Fibroblast of skin of left biceps (primary cell): ENCODE measurements at places on chromosomes 2 and 18.

- no peak for DNase-seq
Observed at GRCh38 chr2:111930875-111931274, 32.5 kb downstream of the MERTK start.

- no peak for DNase-seq
Observed at GRCh38 chr2:22807872-22808271, 577.1 kb upstream of the KLHL29 start.

DNA sequence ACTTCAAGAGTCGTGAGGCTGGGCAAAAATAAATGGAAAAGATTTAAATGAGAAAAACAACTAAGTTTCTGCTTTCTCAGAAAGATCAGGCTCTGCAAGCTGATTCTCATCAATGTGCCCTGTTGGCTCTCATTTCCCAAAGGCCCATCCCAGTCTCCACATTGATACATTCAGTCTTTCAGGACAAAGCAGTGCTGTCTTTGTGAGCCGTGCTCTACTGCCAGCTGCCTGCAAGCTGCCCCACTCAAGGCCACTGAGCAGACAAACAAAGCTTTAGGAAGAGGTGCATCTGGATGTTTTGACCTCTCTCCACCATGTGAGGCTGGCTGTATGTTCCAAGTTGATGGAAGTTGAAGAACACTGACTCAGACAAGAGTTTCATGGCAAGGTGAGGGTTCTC lies 48.8 kb downstream of the FSHR start:
- no peak for DNase-seq

- DNase-seq = no peak
Observed at GRCh38 chr2:216057688-216058193, 23.9 kb downstream of the PECR start.

DNA sequence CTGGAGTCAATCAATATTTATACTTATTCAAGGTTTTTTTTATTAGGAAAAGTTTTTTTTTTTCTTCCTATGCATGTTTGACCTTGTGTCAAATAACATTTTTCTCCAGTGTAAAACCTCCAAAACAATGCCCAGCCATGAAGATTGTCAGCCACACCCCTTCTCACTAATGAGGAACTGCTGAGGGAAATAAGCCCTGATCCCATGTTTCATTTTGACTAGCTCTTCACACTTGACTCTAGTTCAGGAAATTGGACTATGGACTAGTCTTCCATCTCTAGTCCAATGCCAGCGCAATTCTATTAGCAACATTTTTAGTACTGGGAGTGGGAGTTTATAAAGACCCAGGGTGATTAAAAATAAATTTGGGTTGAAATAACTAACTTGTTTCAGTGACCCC lies 275.6 kb upstream of the CXCR4 start:
- no peak for DNase-seq

DNA sequence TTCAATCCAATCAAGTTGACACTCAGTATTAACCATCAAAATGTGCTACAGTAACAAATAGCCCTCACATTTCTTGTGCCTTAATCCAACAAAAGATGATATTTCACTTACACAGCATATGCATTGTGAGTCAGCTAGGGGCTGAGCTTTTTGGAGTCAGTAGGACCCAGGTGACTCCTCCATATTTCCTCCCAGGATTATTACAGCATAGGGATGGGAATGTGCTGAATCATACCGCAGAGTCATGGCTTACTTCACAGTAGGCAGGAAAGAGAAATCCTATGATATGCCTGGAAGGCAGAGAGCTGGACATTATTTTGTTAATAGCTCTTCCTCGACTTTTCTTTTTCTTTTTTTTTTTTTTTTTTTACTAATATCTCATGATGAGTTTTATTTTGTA lies 153.3 kb downstream of the TMEM182 start:
- peak; percentile 25 for DNase-seq

GRCh38 chr18:7464245-7464966 lies 102.7 kb upstream of the PTPRM start:
- DNase-seq = no peak

DNA sequence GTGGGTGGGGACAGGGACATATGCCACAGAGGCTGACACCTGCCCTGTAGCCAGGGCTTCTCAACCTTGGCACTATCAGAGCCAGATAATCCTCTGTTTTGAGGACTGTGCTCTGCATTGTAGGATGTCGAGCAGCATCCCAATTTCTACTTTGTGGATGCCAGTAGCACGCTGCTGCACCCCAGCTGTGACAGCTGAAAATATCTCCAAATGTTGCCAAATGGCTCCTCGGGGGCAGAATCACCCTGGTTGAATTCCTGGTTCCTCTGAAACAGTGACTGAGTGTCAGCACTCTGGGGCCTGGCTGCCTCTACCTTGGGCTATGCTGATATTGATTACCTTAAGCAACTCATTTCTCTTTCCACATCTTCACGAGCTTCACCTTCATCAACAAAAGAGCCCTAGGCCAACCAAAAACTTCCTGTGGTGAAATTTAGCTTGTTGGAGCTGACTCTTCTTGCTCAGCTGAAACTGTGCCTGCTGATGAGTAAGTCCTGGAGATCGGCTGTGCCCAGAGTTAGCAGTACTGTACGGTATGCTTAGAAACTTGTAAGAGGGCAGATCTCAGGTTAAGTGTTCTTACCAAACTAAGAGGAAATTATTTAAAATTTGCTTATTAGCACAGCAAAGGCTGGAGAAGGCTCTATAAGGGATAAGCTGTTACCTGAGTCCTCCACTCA lies 138.1 kb downstream of the SEPTIN10 start:
- DNase-seq = no peak

DNA sequence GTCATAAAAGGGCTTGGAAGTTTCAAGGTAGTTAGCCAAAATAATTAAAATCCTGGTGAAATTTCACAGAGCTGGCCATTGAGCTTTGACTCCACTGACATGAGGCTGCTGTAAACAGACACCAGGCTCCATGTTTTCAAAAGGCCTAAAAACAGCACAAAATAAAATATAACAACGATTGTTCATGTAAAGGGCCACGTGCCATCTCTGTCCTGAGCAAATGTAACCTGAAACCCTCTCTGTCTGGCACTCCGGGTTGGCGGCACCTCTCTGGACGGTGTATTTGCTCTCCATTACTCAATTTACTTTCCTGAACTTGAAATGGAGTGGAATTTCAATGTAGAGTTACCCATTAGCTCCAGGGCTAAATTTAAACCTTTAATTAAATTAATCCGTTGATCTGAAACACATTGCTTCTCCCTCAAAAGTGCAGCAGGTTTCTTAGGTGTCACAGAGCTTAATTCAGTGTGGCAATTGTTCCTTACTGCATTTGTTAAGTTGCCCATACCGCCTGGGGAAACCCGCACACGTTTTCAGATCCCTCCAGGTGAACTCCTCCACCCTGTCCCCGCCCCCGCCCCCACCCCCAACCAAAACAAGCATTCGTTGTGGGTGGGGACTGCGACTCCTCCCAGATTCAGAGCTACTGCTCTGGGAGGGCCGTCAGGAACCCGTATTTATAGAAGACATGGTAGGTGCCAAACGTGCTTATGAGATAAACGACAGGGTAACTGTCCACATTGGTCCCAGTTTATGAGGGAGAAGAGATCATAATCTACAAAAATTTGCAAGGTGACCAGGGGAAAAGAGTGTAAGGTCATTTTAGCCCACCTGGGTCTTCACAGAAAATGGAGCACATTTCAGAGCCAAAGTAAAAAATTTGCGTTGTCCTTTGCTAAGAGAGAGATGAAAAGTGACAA lies 1.2 kb upstream of the CABLES1 start:
- no peak for DNase-seq

- DNase-seq = no peak
Observed at GRCh38 chr2:171763602-171764001, 76.3 kb downstream of the DYNC1I2 start.

DNA sequence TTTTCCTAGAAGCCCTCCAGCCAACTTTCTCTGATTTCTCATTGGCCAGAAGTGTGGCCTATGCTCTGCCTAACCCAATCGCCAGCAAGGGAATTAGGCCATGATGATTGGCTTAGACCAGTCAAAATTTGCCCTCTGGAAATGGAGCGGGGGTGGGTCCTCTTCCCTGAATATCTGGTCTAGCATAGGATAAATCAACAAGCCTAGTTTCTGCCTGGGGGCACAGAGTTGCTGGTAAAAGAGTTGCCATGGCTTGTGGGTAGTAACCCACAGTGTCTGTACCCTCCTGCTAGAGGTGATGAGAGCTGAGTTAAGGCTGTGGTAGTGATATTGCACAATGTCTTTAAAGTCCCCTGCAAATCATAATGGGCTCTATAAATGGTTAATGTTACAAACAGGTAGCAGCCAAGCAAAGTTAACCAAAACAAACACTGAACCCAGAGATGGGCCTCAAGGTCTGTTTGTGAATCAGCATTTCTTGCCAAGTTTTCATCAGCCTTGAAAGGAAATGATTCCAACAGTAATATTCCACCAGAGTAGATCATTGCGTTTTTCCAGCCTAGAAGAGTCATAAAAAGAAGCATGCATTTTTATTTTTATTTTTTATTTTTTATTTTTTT lies 19.3 kb downstream of the GALM start:
- no peak for DNase-seq

DNA sequence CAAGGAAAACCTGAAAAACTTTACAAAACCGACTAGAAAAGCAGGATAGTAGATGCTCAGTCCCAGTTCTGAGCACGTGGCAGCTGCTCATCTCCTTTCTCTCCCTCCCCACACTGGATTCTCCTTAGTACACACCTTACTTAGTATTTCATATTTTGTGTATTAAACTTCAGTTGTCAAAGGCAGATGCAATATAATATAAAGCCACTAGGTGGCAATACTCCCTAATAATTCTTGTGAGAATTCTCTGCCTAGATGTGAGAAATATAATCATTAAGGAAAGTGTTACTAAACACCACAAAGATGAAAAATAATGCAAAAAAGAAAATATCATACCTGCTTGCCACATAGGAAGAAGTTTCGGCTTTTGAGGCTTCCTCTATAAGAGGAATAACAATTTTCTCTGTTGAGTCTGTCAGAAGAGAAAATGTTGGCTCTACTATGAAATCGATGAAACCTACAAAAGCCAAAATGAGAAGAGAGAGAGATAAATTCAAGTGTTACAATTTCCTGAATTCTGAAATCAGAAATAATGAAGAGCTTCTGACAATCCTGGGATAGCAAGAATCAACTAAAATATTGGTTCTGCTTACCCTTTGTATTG lies 200.6 kb downstream of the PPP1R1C start:
- no peak for DNase-seq

- DNase-seq = peak; percentile 81
Observed at GRCh38 chr18:45231617-45232016, 383.7 kb upstream of the SLC14A2 start.

DNA sequence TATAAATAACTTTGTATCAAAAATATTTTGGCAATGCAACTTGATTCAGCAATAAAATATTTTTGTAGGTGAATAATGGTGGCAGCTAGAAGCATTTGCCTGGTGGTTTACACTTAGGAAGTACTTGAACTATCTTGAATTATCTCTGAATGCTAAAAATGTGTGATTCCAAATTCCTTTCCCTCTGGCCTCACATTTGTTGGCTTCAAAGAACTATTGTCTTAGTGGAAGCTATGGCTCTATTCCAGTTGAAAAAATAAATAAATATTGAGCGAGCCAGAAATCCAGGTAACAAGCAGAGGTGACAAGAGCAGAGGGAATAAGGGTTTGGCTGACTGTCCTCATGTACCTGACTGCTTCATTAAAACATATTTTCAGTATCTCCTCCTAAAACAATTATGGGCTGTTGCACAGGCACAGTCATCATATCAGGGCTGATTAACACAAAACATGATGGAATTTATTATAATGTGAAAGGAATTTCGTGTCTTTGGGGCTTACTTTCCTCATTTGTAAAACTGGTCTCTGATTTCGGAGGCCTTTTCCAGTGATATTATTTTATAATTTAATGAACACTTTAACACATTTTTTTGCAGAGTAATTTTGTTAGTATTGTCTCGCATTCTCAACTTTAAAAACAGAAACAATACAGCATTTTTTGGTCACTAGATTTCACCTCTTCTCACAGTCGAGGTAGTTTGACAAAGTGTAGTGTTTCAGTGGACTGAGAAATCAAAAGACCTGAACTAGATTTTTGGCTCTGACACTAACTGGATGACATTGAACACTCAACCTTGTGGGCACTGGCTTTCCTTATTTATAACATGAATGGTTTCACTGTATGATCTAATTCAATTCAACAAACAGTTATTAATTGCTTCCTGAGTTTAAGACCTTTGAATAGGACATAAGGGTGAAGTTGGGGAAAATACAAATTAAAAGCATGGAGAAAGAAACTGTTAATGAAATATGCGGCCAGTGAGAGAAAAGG lies 7.8 kb upstream of the CAVIN2 start:
- no peak for DNase-seq

DNA sequence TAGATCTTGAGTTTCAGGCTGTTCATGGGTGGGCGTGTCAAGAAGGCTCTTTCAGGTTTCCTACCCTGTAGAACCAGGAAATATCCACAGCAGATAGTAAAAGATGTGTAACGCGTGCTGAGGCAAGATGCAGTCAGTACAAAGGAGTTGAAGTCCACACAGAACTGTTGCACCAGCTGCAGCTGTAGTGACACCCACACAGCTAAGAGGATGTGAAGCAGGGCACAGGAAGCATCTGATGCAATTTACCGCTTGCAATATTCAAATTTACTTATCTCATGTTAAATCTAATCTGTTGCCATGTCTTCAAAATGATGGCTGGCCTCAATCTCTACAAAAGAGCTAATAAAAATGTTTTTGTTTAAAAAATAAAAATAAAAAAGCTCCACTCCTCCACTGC lies 132.8 kb downstream of the ARHGAP15 start:
- DNase-seq = no peak

DNA sequence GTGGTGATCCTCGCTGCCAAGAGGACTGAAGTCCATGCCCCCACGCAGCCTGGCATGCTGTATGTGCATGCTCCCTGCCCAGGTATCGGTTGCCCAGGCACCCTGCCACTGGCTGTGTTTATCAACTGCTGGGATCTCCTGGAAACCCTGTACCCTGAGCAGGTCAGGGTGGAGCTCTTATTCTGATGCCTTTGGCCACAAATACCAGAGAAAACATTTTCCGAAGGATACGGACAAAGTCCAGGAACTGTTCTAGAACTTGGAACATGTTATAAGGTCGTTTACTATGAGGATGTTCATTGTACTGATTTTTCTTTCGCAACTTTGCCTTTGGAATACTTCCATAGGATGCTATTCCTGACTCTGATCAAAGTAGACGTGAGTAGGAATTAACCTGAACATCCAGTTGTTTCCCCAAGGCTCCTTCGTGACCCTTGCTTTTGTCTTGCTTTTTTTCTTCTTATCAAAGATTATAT lies 55.2 kb downstream of the TMEM17 start:
- no peak for DNase-seq

GRCh38 chr2:213246497-213247281 lies 37.6 kb upstream of the SPAG16 start:
- DNase-seq = no peak

GRCh38 chr2:135064149-135064548 lies 12.1 kb downstream of the RAB3GAP1 start:
- no peak for DNase-seq

DNA sequence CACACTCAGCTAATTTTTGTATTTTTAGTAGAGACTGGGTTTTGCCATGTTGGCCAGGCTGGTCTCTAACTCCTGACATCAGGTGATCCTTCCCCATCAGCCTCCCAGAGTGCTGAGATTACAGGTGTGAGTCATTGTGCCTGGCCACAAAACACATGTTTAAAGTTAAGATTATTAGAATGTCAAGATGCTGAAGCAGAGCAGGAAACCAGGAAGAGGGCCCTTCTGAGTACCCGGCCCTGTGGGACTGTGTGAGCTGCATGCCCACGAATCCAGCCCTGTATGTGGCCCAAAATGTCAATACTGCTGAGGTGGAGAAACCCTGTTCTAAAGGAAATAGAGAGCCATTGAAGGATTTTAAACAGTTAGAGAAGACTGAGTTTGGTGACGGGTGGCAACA lies 31.0 kb upstream of the REV1 start:
- no peak for DNase-seq
